CD8-positive, alpha-beta memory T cell (primary cell): ENCODE measurements at places on chromosomes 3 and 15.

GRCh38 chr3:43534675-43535074 lies 87.1 kb downstream of the ANO10 start:
- DNase-seq = no peak

GRCh38 chr3:77913524-77914174 lies 873.8 kb downstream of the ROBO2 start:
- no peak for DNase-seq

GRCh38 chr3:49294343-49294742 lies 17.3 kb upstream of the C3orf62 start:
- no peak for DNase-seq

DNA sequence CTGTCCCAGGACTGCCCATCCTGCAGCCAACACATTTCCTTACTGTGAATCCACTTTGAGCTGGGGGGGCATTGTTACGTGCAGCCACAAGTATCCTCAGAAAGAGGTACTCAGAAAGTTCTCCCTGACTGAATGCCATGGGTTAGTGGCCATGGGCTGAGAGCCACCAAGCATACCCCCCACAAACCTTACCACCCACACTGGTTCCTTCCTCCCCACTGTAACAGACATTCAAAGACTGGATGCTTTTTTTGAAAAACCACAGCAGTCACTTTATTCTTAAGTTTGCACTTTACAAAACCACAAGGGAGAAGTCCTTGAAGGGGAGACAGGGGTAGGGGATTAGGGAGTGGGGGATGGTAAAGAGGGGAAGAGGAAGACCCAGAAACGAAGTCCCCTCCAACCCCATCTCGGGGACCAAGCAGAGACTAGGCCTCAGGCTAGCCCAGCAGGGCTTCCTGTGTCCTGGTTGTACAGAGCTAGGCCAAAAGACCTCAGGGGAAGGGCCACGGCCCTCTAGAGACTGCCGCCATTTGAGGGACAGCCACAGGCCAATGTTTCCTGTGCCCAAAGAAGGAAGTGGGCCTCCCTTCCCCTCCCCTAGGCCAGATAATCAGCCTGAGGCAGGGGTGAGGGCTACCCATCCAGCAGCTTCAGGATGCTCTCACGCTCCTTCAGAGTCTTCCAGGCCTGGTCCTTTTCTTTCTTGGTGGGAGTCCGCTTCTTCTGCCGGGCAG lies 10.1 kb upstream of the CAMK1 start:
- no peak for DNase-seq

DNA sequence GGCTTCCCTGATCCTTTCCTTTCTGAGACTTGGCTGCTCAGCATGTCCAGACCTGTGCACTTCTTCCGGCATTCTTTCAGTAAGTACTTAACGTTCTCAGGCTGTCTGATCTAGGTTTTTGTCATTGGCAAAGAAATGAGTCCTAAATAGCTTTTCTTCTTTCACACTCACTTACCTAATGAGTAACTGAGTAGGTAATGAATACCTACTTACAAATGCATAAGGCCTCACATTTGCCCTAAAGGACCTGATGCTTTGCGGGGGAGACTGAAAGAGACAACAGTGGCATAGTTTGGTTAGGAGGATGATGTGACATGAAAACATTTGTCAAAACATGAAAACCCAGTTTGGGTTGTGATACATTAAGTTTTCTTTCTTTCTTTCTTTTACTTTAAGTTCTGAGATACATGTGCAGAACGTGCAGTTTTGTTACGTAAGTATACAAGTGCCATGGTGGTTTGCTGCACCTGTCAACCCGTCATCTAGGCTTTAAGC lies 516.7 kb upstream of the CFAP20DC start:
- no peak for DNase-seq

DNA sequence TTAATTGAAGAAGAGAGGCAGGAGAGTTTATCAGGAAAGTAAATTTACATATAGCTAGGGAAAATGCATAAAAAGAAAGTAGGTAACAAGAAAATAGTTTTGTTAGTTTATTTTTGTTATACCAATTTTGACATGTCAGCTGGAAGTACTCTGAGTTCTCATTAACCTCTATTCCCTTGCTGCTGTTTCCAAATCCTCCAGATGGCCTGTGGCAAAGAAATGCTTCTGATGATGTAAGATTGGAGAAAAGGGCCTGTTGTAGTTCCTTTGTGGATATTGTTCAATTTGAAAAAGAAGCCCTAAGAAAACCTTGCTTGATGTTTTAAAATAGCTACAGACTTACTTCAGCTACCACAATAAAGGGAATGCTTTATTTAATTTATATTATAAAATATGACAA lies 192.9 kb upstream of the SLITRK3 start:
- no peak for DNase-seq

DNA sequence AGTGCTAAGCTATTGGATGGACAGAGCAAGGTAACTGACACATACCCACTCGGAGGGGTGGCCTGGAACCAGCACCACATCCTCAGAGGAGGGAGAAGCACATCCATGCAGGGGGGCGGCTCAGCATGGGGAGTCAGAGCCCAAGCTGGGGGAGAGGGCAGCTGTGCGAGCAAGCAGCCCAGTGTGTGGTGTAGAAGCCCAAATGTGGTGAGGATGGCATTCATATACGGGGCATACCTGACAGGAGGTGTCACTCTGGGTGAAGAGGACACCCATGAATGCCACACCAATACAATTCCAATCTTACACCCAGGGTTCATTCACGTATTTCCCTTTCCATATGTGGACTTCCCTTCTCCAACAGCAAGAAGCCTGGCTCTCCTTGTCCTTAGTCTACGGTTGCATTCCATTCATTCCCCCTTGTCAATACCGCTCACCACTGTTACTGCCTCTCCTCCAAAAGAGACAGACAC lies 58.7 kb upstream of the ACAN start:
- DNase-seq = no peak

GRCh38 chr3:56314842-56315241 lies 153.4 kb downstream of the ERC2 start:
- no peak for DNase-seq

- DNase-seq = no peak
Measured at GRCh38 chr3:152683521-152683999, 151.4 kb upstream of the P2RY1 start.

DNA sequence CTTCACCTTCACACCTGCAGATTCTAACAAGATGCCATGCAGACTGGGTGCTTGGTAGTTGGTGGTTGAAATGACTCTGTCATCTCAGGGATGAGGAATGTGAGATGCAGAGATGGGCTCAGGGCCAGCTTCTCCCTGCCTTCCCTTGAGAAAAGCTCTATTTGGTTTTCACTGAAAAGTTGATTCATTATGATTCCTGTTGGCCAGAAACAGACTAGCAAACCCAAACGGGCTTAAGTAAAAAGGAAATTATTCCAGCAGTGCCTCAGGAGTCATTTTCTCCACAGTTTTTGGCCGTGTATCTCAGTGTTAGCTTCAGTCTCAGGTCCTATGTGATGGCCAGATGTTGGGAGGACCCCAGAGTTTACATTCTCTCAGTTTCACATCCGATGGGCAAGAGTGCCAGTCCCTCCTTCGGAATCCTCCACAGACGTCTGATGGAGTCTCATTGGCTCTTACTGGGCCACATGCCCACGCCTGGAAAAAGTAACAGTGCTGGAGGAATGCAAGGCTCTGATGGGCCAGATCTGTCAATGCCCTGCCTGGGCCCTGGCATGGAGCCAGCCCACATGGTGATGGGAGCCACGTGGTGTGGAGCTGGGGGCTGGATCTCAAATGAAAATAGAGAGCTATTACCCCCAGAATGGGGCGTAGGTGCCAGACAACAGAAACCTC lies 22.3 kb upstream of the SACM1L start:
- DNase-seq = no peak

GRCh38 chr15:63006032-63006878 lies 36.3 kb upstream of the TPM1 start:
- no peak for DNase-seq

DNA sequence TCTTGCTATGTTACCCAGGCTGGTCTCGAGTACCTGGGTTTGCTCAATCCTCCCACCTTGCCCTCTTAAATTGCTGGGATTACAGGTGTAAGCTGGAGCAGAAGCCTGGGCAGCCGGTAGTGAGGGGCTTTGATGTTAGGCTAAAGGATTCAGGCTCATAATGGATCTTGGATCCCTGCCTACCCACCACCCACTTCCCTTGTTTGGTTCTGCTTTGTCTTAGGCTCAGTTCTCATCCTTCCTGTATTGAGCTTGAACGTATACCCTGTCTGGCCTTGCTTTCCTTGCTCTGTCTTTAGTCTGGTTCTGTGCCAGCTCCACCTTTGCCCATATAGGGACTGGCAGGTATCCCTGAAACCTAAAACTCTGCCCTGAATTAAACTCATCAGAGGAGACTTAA lies 1.7 kb downstream of the PPCDC start:
- DNase-seq = no peak

GRCh38 chr3:142796823-142797222 lies 73.0 kb downstream of the TRPC1 start:
- no peak for DNase-seq

DNA sequence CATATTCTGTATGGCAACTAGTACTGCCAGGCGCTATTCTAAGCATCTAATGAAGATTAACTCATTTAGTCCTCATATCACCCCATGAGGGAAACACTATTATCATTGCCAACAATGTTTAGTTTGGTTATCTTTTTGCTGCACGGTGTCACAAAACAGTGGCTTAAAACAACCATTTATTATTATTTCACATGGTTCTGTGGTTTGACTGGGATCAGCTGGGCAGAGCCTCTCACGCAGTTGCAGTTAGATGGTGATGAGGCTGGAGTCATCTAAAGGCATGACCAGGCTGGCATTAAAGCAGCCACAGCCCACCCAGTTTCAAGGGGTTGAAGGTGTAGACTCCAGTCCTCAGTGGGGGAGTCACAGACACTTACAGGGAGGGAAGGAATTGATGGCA lies 32.8 kb upstream of the RASA2 start:
- DNase-seq = no peak

GRCh38 chr15:66946578-66947164 lies 118.7 kb upstream of the SMAD3 start:
- peak; percentile 63 for DNase-seq

GRCh38 chr3:81518945-81519344 lies 242.5 kb downstream of the GBE1 start:
- no peak for DNase-seq

DNA sequence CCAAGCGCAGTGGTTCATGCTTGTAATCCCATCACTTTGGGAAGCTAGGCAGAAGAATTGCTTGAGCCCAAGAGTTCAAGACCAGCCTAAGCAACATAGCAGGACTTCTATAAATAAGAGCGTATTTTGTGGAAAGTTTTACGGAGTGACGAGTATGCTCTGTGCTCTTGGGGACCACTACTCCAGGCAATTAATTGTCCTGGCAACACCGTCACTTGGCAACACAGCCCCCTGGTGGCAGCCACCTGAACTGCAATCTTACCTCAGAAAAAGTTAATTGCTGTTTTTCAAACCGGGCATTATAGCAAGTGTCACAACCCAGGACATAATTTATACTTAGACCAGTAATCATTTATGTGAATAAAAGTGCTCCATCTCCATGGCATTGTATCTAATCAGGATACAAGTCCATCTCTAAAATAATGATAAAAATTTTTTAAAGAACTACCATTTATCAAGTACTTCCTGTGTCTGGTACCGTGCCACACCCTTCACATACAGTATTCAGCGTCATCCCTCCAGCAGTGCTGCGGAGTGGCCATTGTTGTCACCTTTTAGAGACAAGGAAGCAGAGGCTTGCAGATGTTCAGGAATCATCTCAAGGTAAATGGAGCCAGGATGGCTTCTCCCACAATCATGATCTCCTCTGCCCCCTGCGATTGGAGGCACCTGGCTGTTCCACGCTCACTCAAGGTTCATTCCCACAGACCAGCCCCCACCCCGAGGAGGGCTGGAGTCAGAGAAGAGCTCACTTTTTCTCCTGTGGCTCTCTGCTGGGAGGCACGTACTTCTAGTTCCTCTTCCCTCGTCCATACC lies 34.5 kb downstream of the PLA2G4D start:
- DNase-seq = peak; percentile 54

- no peak for DNase-seq
Measured at GRCh38 chr3:127135241-127136023, 57.5 kb upstream of the PRR23E start.

DNA sequence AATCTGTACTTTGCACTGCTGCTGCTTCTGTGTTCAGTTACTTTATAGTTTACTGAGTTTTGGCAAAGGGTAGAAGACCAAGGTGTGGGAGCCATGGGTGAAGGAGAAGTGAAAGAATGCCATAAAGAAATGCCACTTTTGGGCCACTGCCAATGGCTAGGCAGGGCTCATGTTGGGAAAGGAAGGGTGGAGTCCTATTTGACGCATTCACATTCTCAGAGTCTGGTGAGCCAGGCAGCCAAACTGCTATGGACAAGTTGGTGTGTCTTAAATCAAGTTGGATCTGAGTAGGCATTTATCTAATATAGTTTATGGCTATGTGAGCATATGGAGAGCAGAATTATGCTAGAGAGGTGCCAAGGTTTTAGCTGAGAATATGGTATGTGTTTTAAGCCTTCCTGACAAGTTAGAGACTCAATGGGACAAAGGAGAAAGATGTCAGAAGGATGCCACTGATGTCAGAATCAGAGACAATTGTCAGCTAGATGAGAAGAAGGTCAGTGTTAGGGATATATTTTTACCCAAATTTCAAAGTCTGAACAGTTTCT lies 296.1 kb downstream of the AGBL1 start:
- DNase-seq = no peak

DNA sequence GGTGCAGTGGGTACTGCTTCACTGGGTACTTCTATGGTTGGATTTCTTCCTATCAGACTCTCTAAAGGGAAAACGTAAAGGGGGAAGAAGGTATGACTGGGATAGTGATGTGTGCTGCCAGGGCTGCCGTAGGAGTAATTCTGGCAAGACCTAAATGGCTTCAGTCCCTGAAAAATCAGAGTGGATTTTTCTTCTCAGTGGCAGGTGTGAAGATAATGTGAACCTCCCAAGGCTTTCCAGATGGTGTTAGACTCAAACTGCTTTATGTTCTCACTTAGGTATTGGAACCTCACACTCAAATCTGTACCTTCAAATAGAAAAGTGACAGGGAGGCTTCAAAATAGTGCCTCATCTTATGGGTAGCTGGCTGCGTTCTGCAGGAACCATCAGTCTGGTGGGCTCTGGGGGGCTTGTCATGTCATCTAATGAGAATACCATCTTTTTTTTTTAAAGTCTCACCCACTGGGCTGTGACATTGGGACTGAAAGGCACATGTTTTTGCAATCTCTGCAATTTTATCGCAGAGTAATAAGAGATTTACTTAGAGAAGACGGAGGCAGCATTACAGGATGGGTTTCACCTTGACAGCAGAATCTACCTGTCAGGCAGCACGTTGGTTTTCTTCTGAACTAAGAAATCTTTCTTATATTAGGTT lies 28.5 kb downstream of the MINDY4B start:
- DNase-seq = no peak

DNA sequence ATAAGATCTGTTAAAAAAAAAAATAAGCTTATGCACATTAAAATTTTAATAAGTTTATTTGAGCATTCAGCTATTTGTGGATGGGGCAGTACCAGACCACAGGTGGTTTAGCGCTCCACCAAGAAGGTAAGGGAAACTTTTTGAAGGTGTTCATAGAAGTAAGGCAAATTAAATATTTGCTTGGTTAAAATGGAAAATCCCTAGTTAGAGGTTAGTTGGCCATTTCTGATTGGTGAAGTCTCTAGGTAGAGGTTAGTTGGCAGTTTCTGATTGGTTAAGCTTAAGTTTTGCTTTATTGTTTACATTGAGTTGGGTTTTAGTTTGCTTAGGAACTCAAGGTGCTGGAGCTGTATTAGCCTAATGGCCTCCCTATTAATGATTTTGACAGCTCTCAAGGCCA lies 30.7 kb downstream of the SCN11A start:
- DNase-seq = no peak

GRCh38 chr3:119898478-119899191 lies 116.7 kb downstream of the NR1I2 start:
- DNase-seq = no peak

GRCh38 chr3:30596152-30596551 lies 10.2 kb upstream of the TGFBR2 start:
- DNase-seq = no peak
